ENCODE measurements at places on chromosomes 5 and 9.

DNA sequence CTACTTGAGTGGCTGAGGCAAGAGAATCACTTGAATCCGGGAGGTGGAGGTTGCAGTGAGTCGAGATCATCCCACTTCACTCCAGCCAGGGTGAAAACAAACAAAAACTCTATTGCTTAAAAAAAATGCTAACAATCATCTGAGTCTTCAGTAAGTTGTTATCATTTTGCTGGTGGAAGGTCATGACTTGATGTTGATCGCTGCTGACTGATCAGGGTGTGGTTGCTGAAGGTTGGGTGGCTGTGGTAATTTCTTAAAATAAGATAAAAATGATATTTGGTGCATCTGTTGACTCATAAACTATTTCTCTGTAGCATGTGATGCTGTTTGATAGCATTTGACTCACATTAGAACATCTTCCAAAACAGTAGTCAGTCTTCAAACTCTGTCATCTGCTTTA, 349.4 kb upstream of the PAPPA start:
- DNase-seq, result no peak

- DNase-seq, result no peak
Measured at GRCh38 chr5:80417973-80418372, 10.1 kb downstream of the ZFYVE16 start.

- no peak for DNase-seq
Measured at GRCh38 chr5:3107156-3107611, 355.7 kb upstream of the IRX2 start.

GRCh38 chr5:53879708-53880323, 319.4 kb downstream of the NDUFS4 start:
- DNase-seq, result no peak

DNA sequence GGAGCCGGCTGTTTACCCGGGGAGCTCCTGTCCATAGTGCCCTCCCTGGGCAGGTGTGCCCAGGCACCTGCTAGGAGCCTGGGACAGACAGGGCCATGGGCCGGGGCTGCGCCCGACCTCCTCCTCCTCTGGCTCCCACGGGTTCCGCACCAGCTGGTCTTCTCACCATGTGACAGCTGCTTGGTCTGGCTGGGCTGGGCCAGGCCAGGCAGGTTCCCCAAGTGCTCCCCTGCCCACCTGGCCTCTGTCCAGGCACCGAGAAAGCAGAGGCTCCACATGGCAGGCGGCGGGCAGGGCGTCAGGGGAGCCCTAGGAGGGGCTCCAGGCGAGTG, 60.0 kb downstream of the OLFM1 start:
- no peak for DNase-seq

DNA sequence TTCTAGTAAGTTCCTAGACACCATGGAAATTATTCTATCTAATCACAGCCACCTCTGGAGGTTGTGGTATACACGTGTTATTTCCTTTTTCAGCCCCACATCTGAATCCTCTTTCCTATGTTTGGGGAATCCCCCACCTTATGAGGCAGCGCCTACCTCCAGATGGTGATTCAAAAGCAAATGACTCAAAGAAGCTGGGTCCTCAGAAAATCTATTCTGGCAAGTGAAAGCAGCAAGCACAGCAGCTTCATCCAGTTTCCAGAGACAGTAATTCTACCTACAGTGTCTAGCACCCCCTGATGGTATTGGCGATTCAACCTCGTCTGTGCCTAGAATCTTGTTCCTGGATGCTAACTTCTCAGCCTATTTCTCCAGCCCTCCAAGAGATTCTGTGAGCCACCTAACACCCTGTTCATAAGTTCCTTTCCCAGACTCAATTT, 43.0 kb downstream of the STRBP start:
- DNase-seq, result peak; percentile 76
